Activated naive CD4-positive, alpha-beta T cell treated with anti-CD3 and anti-CD28 coated beads, Interleukin-2, amount 50 U/mL, for 72 hours (primary cell): ENCODE measurements at places on chromosomes 3 and 15.

GRCh38 chr15:88635318-88635717 lies 3.5 kb upstream of the ISG20 start:
- DNase-seq: no peak

DNA sequence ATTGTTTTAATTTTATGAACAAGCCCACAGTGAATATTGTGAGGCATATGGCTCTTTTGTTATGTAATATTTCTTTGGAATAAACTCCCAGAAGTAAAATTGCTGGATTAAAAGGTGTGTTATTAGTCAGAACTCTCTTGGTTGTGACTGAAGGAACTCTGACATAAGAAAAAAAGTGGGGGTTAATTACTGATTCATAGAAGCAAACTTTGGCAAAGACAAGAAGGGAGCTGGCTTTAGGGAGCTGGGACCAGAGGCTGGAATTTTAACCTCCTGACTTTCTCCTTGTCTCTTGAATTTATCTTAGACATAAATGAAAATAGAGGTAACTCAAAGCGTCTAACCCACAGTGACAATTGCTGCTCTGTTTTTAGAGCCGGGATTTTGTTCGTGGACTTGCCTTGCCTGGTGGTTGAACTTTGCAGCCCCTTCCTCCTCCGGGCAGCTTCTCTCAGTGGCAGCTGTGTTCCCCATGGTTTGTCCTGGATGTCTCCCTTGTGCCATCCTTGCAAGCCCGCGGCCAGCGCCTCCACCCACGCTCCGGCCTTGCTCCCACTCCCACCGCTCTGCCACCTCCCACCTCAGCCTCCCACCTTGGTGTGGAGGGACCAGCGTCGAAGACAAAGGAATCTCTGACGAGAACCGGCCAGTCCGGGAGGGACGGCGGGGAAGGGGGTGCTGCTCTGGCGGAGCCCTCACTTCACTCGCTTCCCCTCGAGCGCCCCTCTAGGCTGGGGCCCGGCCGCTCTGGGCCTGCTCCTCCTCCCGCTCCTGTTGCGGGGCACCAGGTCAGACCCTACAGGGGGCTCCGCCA lies 28.0 kb downstream of the ARHGAP31 start:
- DNase-seq: no peak

DNA sequence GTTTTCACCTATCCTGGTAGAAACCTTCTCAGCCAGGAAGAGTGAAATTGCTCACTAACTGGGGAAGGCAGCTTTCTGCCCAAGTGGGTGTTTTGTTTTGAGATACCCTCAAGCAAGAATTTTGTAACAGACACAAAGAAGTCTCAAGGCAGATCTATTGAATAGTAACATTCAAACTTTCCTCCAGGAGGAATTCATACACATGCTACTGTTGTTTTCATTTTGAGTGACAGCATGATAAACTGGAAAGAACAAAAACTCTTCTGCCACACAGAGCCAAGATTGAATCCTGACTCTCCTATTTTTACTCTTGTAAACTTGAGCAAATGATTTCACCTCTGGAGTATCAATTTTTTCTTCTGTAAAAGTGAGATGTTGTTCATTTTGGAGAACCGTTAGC lies 54.8 kb upstream of the MBNL1 start:
- DNase-seq: no peak

DNA sequence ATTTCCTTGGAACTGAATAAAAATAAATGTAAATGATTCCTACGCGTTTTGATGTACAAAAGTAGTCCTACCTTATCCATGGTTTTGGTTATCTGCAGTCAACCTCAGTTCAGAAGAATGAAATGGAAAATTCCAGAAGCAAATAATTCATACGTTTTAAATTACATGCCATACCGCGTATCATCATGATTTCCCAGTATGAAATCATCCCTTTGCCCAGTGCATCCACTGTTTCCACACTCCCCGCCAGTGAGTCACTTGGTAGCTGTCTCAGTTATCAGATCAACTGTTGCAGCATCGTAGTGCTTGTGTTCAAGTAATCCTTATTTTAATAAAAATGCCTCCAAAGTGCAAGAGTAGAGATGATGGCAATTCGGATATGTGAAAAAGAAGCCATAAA lies 9.1 kb upstream of the MFSD1 start:
- DNase-seq: no peak

- DNase-seq: no peak
Measured at GRCh38 chr3:47577583-47578118, 1.0 kb downstream of the CSPG5 start.

DNA sequence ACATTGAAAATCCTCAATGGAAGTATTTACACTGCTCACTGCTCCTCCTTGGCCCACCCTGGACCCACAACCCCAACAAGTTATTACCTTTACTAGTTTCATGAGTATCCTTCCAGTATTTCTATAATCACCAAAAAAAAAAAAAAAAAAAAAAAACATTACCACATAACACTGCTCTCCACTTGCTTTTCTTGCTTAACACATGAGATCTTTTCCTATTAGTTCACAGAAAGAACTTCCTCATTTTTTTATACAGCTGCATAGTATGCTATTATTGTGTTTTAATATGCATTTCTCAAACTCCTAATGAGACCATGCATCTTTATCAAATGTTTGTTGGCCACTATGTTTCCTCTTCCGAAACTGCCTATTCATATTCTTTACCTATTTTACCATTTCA lies 14.6 kb downstream of the GABPB1 start:
- DNase-seq: no peak

- DNase-seq: no peak
Measured at GRCh38 chr15:23860290-23861245, 173.5 kb upstream of the NDN start.
